Substantia nigra (tissue), 51 donors: ENCODE measurements at places on chromosomes 7 and 10.
A peak's percentile ranks its signal among the peaks of the same experiment; 100 is the strongest.

DNA sequence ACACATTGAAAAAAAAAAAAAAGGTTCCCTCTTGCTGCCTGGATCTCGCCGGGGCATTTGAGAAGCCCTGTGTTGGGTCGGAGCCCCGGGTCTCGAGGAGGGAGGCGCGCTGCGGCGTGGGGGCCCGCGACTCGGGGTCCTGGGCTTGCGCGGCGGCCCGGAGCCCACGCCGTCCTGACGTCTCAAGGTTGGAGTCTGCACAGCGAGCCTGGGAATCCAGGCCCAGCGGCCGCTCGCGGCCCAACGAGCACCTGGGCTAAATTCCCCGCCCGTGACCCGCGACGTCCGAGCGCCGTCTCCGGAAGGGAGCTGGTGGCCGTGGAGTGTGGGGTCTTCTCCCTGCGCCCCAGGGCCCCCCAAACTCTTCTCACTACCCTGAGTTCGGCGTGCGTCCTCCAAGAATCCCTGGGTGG is 1.4 kb upstream of the CTBP2 start:
- DNase-seq = no peak

- DNase-seq = no peak
Observed at GRCh38 chr7:74586258-74587175, 71.0 kb upstream of the GTF2I start.

- no peak for DNase-seq
Observed at GRCh38 chr10:89985446-89985845, 284.1 kb downstream of the KIF20B start.

DNA sequence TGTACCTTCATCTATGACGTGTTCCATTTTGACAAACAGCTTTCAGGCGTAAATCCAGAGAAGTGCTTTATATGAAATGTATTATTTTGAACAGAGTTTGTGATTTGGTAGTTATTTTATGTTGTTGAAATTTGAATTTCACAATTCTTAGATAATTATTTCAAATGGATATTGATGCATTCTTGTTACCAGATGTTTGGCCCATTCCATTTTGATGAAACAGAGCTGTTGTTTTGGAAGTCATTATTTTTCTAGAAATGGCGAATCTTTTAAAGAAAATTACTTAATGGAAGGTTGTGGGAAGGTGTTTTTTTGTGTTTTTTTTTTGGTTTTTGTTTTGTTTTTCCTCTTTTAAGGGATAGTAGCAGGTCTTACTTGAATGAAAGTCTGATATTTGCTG is 2.4 kb downstream of the OTUD1 start:
- no peak for DNase-seq

DNA sequence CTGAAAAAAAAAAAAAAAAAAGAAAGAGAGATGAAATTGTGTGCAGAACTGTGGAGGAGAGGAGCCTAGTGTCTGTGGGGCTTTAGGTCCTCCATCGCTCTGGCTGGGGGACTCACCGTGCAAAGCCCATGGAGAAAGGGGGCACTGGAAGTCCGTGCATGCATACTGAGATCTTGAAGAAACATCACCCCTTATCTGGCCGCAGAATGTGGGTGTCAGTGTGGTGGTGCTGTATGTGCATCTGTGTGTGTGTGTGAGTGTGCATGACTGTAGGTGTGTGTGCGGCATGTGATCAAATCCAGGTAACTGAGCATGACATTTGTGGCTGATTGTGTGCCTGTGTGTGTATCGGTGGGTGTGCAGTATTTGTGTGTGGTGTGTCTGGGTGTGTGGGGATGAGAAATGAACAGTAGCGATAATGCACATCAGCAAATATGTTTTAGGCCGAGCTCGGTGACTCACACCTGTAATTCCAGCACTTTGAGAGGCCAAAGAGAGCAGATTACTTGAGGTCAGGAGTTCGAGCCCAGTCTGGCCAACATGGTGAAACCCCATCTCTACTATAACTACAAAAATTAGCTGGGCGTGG is 8.8 kb upstream of the CLDN3 start:
- DNase-seq = no peak

DNA sequence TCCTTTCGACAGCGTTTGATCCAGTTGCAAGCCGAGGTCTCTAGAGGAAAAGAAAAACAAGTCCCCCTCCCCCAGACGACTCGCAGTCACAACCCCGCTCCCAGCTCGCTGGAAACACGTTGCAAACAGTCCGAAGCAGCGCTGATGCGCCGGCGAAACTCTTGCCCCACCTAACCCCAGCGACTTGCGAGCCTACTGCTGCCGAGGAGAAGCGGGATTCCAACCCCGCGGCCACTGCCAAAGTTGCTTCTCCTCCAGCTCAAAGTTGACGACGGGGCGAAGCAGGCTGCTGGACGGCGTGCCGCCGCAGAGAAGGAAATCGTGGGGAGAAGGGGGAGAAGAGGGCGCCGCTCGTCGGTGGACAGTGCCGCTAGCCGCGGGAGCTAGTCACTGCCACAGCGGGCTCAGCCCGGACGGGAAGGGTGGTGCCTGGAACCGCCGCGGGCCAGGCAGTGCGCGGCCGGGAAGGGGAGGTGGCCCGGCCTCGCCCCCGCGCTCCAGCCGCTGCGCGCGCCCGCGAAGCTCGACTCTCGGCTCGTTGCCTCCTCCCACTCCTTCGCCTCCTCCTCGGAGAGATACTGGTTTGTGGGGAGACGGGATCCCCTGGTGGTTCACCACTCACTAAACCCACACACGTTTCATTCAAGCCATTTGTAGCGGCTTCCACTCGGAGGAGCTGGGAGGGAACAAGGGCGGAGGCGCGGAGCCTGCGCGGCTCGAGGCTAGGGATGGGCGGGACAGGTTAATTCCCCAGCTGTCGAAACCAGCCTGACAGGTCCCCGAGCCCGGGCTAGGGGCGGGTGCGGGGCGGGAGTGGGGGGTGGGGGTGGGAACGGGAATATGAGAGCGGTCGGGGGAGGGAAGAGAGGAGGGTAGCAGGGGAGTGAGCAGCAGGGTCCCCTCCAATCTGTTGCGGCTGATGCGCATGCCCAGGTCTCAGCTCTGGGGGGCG is at the start of gene GPR37:
GPR37 (minus strand) TSS at position 392 of the 952 bp plus-strand sequence. CDS start 816 bp downstream, outside the sequence.
- DNase-seq = peak; percentile 88

DNA sequence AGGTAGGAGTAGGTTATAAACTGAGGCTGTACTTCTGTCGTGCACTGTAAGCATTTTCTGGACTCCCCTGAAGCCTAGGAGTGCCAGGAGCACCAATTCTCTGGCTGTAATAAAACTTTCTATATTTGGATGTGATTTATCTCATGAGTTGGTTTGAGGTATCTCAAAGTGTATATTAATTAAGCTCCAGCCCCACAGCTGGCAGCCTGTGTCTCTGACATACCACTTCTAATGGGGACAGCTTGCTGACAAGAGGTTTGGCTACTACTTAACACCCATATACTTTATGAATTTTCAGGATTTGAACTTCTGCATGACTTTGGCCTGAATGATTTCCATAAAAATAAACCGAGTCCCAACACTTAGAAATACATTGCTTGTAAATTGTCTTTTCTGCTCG is 35.2 kb downstream of the CFAP58 start:
- DNase-seq = no peak

DNA sequence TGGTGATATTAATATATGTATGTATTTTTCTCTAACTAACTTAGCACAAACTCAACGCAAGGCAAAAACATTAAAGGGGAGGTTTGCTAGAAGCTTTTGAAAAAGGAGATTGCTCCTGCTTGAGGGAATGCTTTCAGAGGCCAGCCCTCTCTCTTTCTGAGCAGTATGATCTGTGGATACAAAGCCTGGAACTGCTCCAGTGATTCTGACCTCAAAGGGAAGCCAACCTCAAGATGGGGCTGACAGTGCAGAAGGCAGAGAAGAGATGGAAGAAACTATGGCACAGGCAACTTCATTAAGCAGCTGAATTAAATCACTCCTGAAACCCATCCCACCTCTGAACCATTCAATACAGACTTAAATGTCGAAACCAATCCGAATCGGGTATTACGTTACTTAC is 102.4 kb downstream of the USP6NL start:
- no peak for DNase-seq

DNA sequence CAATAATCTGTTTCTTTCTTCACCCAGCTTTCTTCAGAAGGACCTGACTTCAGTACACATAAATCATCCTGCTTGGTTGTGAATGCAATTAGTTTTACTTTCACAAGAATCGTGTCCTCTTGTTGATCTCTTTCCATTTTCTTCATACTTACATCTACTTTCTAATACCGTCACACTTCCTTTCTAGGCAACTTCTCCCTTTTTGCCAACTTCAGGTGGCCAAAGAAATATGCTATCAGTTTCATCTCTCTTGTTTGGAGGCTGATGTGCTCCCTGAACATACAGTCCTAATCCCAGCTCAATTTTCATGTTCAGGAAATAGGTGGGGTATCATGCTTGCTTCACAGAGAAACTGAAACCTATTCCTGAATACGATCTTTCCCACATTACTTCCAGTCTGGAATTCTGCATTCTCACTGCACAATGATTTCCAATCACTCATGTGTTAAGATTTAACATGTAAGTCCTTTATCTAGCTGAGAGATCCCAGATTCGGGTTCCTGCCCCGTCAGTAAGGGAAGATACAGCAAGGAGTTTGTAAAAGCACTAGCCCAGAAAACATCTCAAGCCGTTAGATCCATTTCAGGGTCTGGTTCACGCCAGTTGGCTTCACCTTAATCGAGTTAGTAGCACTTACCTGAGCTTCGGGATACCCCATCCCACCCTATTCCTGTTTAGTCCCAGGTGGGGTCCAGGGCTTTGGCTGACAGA is 994 bp downstream of the SLC25A28 start:
- no peak for DNase-seq

GRCh38 chr7:27134392-27134791 is 3.8 kb upstream of the HOXA4 start:
- DNase-seq = no peak

- DNase-seq = no peak
Observed at GRCh38 chr10:61883371-61884025, 18.0 kb upstream of the ARID5B start.

DNA sequence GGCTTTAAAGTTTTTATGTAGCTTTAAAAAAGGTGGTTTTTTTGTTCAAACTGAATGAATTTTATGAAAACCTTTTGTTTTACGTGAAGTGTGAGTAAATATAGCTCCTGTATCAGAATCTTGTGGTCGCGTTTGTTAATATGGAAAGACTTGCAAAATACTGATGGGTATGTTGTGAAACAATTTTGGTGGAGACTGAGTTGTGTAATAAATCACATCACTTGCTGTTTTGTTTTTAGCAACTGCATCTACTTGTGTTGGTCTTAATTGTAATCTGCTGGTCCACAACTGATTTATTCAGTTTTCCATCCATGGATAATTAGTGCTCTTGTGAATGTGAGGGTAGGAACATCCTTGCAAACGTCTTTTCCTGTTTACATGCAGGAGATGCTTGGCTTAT is 10.5 kb downstream of the PLXDC2 start:
- DNase-seq = no peak

- no peak for DNase-seq
Observed at GRCh38 chr10:13813550-13813949, 226.8 kb downstream of the PRPF18 start.
